Uterus (tissue), 4 donors: ENCODE measurements at places on chromosomes 12 and 14.
A peak's percentile ranks its signal among the peaks of the same experiment; 100 is the strongest.

GRCh38 chr12:33876618-33877017, 145.7 kb upstream of the ALG10 start:
- no peak for DNase-seq

DNA sequence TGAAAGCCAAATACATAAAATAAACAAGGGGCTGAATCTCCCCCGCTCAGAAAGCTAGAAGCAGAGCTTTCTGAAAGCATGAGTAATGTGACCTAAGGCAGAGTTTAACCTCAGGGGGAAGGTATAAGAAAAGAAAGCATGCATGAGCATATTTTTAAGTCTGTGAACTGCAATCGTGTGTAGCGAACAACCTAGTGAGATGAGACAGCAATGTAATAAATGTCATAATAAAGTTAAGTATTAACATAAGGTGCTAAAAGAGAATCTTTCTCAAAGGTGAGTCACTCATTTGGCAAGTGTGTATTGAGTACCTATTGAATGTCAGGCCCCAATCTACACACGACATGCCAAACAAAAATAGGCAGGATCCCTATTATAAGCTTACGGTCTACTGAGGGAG, 14.2 kb upstream of the WDR20 start:
- DNase-seq = no peak

DNA sequence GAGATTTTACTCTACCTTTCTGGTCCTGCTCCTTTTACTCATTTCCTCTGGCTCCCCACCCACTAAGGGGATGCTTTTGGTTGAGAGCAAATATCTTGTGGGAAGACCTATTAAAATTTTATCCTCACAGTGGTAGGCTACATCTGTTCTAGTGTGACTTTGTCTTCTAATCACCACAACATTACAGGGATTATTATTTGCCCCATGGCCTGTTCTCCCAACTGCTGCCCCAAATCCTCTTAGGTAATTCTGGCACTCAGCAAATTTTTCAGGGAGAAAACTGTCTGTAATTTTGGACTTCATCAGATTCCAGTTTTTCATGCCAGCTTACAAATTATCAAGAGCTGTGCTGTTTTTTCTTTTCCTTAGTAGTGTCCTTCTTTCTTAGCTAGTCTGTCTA, 172.3 kb downstream of the GPHN start:
- DNase-seq = no peak

- DNase-seq = no peak
Observed at GRCh38 chr12:69068448-69068847, 135.5 kb upstream of the CPM start.

DNA sequence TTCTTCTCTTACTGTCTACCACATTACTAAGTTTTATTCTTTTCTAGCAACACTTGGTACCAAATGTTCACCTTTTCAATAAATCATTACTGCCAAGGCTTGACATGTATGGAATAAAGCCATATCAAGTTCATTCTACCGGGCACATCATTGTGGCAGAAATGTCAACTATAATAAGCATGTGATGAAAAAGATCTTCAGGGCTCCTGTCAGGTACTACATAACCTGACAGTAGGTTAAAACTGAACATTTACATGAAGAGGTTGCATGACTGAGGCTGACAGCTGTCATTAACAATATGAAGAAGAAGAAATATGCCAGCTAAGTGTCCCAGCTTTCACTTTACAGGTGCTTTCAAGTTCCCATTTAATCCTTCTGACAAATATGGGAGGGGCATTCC, 178.9 kb downstream of the KCNH5 start:
- no peak for DNase-seq

DNA sequence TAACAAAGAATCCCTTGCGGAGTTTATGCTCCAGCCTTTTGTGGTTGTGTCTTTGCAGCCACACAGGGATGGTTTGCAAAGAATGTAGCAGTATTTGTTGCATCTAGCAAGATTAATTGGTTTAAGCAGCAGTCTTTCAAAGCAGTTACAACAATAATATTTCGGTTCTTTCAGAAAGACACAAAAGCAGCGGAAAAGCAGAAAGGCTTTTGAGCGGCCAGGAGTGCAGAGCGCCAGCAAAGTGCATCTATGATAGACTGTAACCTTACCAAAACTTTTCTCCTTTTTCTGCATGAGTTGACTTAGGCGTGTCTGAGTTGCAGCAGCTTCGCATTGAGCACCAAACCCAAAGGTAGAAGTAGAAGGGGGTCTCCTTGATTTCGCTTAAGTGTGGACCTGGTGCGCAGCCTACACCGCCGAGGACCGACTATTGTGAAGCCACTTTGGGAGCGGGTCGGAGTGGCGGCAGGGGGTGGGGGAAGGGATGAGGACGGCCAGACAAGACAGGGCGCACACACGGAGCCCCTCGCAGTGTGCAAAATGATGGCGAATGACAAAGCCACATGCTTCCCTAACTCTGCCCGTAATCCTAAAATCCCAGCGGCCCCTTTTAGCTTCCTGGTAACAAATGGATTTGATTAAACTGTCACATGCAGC, 1.2 kb downstream of the LMO3 start:
- DNase-seq = peak; percentile 25

- no peak for DNase-seq
Observed at GRCh38 chr12:96570579-96570978, 81.2 kb downstream of the CFAP54 start.

GRCh38 chr14:93832665-93833064, 44.4 kb upstream of the PRIMA1 start:
- peak; percentile 23 for DNase-seq

DNA sequence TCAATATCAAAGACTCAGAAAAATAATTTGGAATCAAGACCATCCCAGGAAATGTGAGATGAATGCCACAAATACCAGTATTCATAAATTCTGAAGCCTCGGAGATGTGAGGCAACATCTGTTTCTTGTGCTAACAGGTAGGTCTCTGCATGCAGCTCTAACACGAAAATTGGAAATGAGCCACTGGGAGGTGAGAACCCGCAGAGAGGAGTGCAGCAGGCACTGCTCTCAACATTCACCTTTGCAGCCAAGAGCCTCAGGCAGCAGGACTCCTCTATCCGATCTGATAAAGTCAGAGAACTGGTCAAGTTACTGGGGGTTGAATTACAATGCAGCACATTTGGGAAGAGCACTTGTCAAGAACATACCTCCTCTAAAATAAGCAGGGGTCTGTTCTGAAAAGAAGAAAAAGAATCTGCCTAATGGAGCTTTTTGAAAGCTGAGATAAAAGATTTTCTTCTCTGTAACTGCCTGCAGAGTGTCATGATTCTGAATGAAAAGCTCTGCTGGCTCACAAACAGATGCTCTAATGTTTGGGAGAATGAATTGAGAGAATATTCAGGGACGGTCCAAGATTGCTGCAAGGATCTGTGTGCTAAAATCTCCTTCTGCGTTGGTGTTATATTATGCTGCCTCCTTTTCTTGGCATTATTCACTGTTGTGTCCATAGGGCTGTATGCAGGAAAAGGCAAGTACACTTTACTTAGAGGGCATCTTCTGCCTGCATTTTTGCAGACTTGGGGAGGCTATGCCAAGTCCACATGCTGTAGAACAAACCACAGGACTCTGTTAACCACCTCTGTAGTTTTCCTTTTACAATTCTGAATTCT, 209.6 kb upstream of the KRR1 start:
- DNase-seq = no peak

GRCh38 chr12:93116632-93117031, 187.5 kb upstream of the EEA1 start:
- DNase-seq = no peak

DNA sequence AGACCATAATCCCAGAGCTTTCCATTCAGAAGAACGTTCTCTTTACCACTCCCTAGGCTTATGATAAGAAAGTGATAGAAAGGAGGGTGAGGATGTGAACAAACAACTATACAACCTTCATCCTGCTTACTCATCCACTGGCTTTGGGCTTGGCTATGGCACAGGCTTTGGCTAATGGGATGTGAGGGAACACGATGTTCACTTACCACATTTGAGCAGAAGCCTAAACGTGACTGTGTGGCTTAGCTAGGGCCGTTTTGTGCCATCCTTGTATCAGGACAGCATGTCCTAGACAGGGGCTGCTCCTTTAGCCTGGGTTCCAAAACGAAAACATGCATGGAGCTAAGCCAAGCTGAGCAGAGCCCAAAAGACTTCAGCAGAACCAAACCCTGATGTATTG, 118.6 kb upstream of the CCDC175 start:
- DNase-seq = no peak

DNA sequence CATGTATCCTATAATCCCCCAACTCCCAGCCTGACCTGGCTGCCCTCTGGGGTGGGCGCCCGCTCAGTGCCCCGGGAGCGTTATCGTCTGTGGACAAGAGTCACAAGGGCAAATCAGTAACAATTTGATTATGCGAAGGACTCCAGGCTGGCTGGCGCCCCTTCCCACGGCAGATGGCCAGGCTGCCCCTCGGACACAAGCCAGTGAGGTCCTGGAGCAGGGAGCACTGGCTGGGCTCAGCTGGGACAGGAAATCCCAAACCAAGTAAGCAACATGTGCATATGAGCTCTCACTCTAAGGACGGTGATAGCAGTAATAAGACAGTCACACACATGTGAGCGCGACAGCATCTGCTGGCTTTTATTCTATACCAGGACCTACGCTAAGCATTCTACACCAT, 59.3 kb upstream of the FAM222A start:
- DNase-seq = no peak

DNA sequence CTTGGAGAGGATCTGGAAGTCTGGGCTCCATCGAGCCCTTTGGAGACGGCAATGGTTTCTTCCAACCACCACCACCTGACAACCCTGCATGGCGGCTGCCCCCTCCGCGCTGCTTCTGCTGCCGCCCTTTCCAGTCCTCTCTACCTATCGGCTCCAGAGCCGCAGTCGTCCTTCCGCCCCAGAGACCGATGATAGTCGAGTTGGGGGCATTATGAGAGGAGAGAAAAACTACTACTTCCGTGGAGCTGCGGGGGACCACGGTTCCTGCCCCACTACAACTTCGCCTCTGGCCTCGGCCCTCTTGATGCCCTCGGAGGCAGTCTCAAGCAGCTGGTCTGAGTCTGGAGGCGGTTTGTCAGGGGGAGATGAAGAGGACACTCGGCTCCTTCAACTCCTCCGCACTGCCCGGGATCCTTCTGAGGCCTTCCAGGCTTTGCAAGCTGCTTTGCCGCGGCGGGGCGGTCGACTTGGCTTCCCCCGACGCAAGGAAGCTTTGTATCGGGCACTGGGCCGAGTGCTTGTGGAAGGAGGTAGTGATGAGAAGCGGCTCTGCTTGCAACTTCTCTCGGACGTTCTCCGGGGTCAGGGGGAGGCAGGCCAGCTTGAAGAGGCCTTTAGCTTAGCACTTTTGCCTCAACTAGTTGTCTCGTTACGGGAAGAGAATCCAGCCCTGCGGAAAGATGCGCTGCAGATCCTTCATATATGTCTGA, 499 bp downstream of the TOGARAM1 start:
- DNase-seq = peak; percentile 53

DNA sequence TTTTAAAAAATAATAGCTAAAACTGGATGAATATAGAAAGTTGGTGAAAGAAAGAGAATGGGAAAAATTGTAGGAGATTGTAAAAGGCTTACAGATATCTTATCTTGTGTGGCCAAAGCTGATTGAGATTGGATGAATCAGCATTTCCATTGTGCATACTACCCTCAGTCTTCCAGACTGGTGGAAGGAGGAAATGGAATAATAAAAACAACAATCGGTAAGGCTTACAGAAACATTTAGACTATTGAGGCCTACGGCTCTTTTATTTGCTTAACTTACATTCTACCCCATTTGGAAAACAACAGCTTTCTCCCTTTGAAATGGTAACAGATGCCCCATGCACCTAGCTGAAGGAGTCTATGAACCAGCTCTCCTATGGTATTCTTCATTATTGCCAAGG, 129.8 kb downstream of the PTPRB start:
- DNase-seq = no peak

DNA sequence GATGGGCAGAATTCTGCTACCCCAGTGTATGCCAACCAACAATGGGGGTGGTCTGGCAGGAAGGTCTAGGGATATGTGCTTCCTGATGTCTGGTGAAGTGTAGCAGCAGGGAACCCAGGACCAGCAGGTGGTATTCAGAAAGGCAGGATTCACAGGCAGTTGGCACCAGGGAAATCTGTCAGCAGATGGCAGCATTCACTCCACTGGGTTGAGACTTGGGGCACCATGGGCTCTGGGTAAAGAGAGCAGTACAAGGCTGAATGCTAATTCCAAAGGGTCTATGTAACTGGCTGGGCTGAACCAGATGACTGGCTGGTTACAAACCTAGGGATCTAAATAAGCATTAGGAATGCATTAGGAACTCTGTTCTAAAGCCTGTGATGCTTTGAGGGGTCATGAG, 466.9 kb upstream of the STXBP6 start:
- DNase-seq = no peak

- no peak for DNase-seq
Observed at GRCh38 chr14:73007835-73008234, 19.1 kb downstream of the ZFYVE1 start.

GRCh38 chr12:91851741-91852477, 293.7 kb downstream of the BTG1 start:
- no peak for DNase-seq

DNA sequence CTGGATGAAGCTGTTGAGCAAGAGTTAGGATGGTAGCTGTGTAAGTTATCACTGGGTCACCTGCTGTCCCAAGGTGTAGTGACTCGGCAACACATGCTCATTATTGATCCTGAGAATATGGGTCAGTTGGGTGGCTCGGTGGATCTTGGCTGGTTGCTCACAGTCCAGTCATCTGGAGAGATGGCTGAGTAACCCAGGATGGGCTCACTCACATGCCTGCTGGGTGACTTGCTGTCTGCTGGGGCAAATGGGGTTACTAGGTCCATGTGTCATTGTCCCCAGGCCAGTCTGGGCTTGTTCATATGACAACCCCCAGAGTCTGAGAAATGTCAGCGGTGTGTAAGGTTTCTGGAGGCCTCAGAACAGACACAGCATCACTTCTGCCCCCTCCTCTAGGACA, 69.5 kb downstream of the SLC15A4 start:
- no peak for DNase-seq

DNA sequence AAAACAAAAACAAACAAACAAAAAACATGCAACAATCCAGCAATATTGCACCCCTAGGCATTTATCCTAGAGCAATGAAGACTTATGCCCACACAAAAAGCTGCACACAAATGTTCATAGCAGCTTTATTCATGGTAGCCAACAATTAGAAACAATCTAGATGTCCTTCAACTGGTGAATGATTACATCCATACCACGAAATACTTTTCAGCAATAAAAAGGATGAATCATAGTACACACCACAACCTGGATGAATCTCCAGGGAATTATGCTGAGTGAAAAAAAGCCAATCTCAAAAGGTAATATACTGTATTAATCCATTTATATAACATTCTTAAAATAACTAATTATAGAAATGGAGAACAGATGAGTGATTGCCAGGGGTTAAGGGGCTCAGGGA, 14.5 kb upstream of the GPR162 start:
- DNase-seq = no peak
